Left lobe of liver (tissue), 2 donors: ENCODE measurements at places on chromosomes 1 and 21. TPM values are rescaled to one million over a fixed set of nuclear protein-coding genes. Genes with fewer than 3 reads are reported as not detected.

The EVA1B gene
- total RNA-seq: 4.8 TPM

DNA sequence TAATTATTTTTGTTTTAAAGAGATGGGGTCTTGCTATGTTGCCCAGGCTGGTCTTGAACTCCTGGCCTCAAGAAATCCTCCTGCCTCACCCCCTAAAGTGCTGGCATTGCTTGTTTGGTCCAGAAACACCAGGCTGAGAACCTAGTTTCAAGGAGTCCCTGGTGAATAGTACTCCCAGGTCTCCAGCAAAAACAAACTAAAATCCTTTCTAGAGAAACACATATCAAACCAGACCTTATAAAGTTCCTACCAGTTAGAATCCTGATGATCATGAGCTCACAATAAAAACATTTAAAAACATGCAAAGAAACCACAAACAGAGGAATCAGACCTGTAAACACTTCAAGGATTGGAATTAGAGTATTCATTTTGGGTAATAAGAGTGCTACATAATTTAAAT is 34.4 kb upstream of the PADI1 start:
- no peak for DNase-seq

- DNase-seq: no peak
Measured at GRCh38 chr1:30111431-30111830, 612.0 kb downstream of the MATN1 start.

- DNase-seq: no peak
Measured at GRCh38 chr1:204730826-204731459, 45.4 kb upstream of the LRRN2 start.

The DNASE2B gene
- not detected for total RNA-seq

The ANGPTL3 gene
- 220 TPM for total RNA-seq

DNA sequence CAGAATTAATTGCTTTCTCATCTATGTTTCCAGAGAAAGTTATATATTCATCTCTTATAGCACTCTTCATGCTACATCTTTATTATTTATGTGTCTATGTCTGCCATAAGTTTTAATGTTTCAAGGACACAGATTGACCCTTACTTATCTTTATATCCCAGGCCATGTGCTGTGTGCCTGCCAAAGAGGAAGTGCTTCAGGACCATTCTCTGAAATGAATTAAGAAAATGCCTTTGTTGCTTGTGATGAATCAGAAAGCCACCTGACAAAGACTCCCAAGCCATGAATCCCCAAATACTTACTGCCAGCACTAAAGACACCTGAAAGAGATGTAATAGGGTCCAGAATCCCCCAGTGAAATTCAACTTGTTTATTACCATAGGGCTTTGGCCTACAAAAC is 342.1 kb upstream of the C1orf87 start:
- DNase-seq: no peak

GRCh38 chr1:234893725-234894630 is 234.7 kb downstream of the TOMM20 start:
- DNase-seq: no peak

- no peak for DNase-seq
Measured at GRCh38 chr1:91007827-91008226, 14.0 kb downstream of the ZNF644 start.

The AADACL3 gene
- not detected for total RNA-seq

The CYP4Z1 gene
- 0.55 TPM for total RNA-seq

DNA sequence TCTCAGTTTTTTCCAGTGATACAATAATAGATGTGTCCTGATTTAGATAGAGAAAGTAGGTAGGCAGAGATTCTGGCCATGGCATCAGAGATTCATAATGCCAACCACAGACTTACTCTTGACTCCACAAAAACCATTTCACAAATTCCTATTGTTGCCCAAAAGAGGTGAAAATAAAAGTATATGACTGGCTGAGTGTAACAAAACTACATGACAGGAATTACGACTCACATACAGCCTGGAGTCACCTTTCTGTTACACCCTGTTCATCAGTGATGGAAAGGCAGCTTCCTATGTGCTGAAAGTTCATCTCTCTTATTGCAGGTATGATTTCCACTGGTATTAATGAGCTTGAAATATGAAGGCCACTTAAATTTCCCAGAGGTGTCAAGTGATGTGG is 72.3 kb downstream of the MPZL1 start:
- no peak for DNase-seq

The CELA2A gene
- 0.91 TPM for total RNA-seq

DNA sequence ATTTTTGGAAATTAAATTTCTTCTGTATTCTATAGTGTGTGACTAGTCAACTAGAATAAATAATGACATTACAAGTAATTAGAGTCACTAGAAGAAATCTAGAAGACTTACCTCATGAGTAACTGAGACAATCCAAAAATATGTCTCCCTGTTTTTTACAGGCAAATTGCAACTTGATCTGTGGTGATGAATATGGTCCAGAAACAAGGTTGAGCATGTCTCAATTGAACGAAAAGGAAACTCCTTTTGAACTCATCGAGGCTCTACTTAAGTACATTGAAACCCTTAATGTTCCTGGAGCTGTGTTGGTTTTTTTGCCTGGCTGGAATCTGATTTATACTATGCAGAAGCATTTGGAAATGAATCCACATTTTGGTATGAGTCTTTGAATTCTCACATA is 36.7 kb downstream of the DHX9 start:
- DNase-seq: no peak

- DNase-seq: no peak
Measured at GRCh38 chr1:24157918-24158481, 15.1 kb upstream of the IL22RA1 start.

DNA sequence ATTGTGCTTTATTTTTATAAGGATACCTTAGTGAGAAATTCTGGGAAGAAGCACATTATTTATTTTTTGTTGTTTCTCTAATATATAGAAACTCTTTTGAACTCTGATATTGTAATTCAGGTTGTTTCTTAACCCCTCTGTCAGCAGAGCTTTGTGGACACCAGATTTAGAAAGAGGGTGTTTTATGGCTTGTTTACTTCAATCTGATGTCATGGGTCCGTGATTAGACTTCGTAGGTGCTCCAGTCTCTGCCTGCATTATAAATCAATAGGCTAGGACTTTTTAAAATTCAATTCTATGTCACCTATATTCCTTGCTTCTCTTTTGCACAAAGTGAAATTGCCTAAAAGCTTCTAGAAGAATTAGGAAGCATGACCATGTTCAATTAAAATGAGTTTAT is 47.3 kb upstream of the CCDC190 start:
- DNase-seq: no peak

The C1orf94 gene
- not detected for total RNA-seq

DNA sequence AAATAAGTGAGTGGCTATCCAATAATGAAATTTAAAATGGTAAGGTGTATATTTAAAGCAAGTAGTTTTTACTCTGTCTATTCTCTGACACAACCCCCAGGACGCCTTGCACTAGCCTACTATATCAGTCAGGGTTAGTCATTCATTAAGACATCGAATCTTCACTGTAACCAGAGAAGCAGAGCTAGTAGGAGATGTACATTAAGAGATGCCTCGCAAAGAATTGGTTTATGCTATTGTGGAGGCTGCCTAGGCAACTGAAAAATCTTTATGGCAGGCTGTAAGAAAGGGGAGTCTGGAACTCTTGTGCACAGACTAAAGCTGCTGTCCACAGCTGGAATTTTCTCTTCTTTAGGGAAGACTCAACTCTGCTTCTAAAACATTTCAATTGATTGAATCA is 28.8 kb downstream of the NTNG1 start:
- DNase-seq: no peak

GRCh38 chr1:47412437-47412836 is 3.6 kb upstream of the FOXE3 start:
- no peak for DNase-seq

The CFAP74 gene
- total RNA-seq: 3.5 TPM
